ENCODE measurements at places on chromosomes 1 and 21.
A peak's percentile ranks its signal among the peaks of the same experiment; 100 is the strongest.

GRCh38 chr1:47725992-47726855 is 271.0 kb downstream of the TRABD2B start:
- DNase-seq: peak; percentile 55

DNA sequence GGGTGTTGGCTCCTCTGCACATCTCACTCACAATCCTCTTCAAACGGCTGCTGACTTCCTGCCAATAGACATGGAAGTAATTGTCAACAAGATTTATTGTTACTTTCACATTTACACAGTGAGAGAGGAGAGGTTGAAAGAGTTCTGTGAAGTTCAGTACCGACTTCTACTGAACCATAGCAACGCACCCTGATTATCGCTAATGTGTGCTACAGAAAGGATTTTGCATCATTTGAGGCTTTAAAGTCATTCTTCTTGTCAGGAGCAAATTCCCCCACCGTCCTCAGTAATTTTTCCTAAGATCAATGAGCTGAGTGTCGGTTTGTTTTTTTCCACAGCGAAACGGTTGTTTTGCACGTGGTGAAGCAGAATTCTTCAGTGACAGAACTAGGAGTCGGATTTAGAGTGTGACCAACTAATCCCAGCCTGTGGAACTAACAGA is 361.0 kb downstream of the ADGRL2 start:
- no peak for DNase-seq

GRCh38 chr21:31201548-31201947 is 142.5 kb downstream of the TIAM1 start:
- no peak for DNase-seq

DNA sequence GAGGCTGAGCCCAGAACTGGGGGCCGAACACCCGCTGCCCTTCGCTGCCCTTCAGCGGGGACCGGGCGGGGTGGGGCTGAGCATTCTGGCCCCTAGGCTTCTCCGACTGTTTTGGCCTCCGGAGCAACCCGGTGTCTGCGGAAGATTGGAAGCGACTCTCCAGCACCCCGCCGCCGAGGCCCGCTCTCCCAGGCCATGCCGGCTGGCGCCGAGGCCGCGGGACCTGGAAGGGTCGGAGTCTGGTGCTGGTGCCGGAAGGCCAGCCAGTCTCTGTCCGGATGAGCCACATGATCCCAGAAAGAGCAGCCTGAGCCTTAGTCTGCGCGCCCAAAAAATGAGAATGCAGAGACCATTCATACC is 272.0 kb downstream of the FOXD2 start:
- peak; percentile 29 for DNase-seq

- no peak for DNase-seq
Measured at GRCh38 chr1:3603156-3603555, 8.2 kb downstream of the MEGF6 start.

DNA sequence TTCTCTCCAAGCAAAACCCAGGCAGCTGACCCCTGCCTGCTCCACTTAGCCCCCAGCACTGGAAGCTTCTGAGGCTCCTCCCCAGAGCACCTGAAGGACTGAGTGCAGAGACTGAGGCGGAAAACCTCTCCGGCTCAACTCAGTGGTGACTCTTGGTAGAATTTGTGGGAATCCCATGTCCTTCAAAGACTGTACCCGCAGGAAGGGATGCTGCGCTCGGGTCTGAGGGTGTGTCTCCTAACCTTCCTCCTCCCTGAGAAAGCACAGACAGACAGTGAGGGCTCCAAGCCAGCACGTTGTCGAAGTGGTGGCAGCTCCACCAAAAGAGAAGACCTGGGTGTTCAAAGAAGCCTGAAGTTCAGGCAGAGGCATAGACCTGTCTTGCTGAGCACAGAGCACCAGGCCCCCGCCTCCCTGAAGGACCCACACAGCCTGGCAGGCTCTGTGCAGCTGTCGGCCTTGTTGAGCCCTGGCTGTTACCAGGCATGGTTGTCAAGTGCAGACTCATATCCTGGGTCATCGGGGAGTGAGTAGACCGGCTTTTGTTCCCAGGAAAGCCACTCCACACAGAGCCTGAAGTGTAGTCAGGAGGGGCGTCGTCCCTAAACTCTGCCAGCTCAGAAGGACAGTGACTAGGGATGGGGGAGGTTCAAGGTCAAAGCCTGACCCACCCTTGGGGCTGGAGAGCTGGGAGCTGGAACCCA is 36.7 kb downstream of the CSMD2 start:
- no peak for DNase-seq

DNA sequence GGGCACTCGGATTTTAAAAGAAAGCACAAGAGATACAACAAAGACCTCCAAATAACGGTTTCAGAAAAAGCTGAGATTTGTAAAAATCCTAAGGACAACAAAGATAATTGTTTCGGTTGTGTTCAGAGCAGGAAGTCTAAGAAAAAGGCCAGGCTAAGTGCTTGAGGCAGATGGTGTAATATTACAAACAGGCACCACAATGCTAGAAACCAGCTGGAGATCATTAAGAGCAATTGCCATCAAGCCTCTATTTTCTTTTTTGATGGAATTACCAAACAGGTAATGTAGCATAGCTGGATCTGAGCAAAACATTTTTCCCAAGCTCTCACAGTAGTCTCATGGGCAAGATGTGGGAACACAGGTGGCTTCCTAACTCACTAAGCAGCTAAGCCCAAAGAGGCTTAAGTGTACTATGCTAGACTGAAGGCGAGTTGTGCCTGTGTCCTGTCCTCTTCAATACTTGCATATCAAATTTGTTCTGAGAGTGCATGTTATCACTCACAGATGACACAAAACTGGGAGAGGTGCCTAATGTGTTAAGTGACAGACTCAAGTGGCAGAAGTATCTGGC is 161.6 kb downstream of the GLUL start:
- DNase-seq: no peak

- no peak for DNase-seq
Measured at GRCh38 chr1:38533772-38534472, 325.6 kb downstream of the RRAGC start.

DNA sequence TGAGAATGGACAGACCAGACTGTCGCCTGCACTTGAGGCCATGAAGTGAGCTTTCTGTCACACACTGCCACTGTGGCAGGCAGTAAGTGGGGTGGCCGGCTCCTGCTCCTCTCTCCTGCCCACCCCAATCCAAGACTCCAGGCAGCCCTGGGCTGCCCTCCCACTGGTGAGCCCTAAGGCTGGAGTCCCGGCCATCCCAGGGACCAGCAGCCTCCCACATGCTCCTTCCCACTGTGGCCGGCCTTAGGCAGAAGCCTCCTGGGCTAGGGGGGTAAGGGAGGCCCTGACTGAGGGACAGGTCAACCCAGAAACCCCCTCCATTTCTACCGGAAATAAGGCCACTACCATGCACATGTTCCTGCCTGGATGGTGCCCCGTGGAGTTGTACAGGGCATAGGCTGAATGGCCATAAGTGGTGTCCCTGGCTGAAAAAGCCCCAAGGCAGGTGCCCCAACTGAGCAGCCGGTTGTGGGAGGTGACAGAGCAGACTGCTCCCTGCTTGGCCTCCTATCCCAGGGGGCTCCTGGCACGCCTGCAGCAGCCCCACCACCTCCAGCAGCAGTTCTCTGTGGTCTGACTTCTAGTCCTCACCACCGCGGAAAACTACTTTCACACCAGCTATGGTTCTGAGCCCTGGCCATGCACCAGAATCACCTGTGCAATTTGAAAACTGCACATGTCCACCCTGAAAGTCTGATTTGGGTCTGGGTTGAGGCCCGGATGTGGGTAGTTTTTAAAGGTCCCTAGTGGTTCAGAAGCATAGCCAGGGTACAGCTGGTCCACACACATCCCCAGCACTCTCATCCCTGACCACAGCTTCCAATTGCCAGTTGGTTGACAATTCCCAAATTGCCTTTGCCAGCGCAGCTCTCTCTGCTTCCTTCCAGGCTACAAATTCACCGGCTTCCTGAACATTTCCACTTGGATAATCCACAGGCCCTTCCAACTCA is 1.6 kb upstream of the ARTN start:
- DNase-seq: no peak

DNA sequence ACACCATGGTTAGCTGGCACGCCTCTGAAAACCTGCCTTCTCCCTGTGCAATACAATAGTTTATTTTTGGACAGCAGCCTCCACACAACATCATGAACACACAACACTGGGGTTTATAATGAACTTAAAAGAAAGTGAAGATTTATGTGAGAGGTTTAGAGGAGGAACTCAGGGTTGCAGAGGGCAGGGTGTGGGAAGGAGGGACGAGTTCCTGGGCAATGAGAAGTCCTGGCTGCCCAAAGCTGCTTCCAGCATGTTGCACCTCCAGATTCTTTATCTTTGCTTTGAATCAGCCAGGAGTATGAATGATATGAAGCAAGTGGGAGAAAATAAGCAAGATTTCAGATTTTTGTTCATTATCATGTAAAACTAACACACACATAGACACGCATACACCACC is 11.3 kb upstream of the LRRC8D start:
- DNase-seq: no peak

DNA sequence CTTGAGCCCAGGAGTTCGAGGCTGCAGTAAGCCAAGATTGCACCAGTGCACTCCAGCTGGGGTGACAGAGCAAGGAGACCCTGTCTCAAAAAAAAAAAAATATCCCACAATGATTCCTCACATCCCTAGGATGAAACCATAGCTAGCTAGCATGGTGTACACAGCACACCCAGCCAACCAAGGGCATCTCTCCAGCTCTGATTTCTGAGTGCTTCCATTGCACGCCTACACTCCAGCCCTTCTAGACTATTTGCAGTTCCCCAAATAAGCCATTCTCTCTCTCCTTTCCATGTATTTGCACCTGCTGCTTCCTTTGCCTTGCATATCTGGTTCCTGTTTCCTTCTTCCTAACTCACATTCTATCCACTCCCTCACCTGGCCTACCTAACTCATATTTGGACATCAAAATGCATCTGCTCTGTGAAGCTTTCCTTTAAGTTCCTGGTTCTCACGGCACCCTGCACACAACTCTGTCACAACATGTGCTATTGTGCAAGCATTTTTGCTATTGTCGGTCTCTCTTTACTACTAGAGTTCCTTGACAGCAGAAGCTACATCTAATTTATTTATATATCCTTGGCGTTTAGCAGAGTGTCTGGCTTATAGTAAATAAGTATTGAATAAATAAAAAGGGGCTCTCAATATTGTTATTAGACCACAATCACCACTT is 2.4 kb upstream of the ELAPOR1 start:
- DNase-seq: no peak

DNA sequence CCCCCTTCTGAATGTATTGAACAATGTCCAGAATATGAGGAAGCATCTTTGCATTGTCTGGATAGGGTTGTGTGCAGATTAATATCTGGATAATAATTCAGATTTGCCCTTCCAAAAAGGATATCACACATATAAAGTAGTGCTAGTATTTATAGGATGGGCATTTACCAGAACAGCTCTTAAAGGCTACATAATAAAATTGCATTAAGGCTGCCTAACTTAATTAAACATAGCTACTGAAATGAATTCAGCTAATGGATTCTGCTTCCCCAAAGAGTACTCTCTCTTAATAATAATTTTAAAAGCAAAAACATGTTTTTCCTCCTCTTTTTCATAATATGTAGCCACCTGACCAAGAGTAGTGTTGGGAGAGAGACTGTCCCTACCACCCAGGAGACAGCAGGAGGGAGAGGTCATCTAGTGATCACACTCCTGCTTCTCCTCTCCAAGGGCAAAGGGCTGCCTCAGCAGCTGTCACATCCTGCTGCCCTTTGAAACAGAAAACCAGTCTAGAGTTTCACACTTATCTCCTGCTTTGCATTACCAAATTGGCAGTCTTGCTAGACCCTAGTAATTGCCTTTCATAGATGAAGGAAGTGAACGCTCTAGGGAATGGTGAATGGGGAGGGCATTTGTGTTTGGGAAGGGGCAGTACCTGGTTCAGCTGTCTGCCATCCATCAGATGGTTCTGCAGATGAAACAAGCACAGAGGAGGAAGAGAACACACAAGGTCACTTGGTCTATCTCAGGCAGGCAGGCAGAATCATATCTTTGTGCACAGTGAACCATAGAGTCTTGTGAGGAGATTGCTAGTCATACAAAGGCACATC is 29.3 kb upstream of the DDAH1 start:
- DNase-seq: no peak

- DNase-seq: no peak
Measured at GRCh38 chr1:32894681-32895080, 6.5 kb downstream of the TMEM54 start.

DNA sequence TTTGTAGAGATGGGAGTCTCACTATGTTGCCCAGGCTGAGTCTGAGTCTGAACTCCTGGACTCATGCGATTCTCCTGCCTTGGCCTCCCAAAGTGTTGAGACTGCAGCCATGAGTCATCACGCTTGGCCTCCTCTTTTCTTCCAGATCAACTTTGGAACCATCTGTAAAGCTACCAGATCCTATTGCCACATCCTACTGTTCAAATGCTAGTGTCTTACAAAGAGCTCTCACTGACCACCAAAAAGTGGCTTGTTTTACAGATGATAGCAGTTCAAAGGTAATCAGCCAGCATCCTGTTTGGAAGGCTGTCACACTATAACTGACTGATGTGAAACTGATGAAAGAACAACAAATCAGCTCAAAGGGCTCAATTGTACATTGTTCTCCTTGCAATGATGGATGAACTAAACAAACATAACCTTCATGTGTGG is 221.6 kb downstream of the AKT3 start:
- no peak for DNase-seq

DNA sequence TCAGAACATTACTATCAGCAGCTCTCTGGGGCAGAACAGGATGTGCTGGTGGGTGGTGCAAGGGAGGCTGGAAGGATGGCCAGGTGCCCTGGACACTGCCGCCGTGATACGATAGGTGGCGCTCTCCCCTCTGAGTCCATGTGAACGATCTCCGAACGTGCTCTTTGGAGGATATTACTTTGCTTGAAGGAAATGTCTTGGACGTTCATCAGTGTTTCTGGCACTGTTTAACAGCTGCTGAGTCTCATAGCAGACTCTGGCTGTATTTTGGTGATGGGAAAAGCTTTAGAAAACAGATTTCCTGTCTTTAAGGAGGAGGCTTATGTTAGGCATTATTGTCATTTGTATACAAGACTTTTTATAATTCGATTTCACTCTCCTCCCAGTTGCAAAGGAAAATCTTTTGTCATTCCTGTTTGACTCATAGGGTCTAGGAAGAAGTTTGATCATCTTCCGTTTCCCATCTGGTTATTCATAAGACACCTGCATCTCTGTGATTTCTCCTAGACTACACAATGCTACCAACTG is 386.2 kb upstream of the ADGRL2 start:
- no peak for DNase-seq

DNA sequence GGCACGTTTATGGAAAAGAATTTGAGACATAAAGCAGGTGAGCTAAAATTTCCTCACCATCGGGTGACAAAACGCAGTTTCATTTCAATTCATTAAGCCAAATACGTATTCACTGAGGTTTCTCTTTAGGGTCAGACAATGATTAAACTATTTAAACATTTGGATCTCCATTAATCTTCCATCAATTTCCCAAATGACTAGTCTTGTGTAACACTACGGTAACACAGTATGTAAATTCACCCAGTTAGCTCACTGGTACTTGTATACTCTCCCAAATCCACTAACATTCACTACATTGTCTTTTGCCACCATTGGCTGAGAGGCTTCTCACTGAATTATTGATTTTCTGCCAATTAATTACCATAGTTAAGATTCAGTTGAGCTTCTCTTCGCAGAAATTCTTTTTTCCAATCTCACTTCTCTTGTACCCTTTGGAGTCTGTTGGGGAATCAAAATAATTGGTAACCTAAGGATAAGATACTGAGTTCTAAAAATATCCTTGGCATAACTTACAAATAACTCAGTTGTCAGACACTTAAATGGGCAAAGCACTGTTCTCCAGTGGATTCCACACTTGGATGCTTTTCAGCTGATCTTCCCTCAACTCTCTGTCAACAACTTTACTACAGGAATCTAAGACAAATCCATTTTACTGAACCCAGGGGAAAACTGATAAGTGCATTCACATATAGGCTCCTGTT is 40.7 kb downstream of the SIPA1L2 start:
- no peak for DNase-seq
